Bronchial smooth muscle cell (primary cell): ENCODE measurements at places on chromosomes 7 and 10. TPM values are rescaled to one million over a fixed set of nuclear protein-coding genes. Genes with fewer than 3 reads are reported as not detected.

Gene AGMO
- under 0.01 TPM in 2 replicates for total RNA-seq

Gene PKD2L1
- total RNA-seq, result not detected in 2 replicates

Gene SEC61G
- 125 and 192 TPM in 2 replicates for total RNA-seq

Gene MMD2
- not detected in 2 replicates for total RNA-seq

Gene NXPH1
- total RNA-seq, result not detected in 2 replicates

Gene ANKRD1
- total RNA-seq, result 0.16 and 0.43 TPM in 2 replicates

Gene ZP3
- 0.63 and 1.9 TPM in 2 replicates for total RNA-seq

Gene PRF1
- total RNA-seq, result not detected in 2 replicates

Gene LRRC18
- total RNA-seq, result not detected in 2 replicates

Gene AS3MT
- 4.7 and 8.1 TPM in 2 replicates for total RNA-seq

Gene ELAPOR2
- total RNA-seq, result 0.26 and 2.2 TPM in 2 replicates
